Nucleus accumbens (tissue), 56 donors: ENCODE measurements at places on chromosomes 11 and 22.

GRCh38 chr22:26643418-26644100 is 13.8 kb upstream of the MIAT start:
- no peak for DNase-seq

GRCh38 chr11:17898782-17899181 is 114.1 kb downstream of the SERGEF start:
- no peak for DNase-seq

DNA sequence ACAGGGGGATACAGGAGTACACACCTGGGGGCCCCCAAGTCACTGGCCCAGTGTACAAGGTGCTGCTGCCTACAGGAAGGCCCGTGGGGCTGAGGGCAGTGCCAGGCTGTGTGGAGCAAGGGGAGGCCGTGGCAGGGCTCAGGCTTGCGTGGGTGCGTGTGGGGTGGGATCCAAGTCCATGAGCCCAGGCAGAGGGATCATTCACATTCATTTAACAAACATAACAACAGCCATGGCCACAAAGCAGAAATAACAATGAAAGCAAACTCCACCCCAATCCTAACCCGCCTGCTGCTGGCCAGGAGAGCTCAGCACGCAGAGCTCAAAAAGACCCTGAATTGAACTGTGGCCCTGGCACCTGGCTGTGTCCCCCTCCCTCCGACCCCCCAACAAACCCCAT is 17.0 kb upstream of the SCGB1A1 start:
- no peak for DNase-seq

DNA sequence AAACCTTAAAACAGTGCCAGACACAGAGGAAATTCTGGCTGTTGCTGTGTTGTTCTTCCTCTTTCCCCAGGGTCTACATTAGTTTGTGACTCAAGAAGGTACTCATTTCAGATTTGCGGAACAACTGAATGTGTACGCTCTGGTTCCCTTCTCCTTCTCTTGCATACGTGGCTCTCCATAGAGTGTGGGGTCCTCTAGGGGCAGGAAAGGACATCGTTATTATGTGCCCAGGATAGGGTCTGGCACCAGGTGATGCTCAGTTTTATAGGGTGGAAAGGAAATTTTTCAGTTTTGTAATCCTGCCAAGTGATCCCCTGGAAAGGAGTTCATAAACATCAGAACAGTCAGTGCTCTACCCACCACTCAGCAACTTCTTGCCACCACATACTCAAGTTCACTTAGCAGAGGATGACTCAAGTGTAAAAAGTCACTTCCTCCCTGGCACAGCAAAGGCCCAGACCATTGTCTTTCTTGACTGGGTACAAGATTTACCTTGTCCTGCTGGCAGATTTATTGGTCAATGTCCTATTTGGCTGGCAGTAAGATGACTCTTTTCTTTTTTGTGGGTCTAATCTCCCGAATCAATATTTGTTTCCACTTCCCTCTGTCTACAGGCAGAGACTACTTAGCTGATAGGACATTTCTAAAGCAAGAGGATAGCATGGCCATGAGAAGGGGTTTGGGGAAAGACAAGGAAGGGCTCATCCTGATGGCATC is 246.0 kb upstream of the TENM4 start:
- no peak for DNase-seq

DNA sequence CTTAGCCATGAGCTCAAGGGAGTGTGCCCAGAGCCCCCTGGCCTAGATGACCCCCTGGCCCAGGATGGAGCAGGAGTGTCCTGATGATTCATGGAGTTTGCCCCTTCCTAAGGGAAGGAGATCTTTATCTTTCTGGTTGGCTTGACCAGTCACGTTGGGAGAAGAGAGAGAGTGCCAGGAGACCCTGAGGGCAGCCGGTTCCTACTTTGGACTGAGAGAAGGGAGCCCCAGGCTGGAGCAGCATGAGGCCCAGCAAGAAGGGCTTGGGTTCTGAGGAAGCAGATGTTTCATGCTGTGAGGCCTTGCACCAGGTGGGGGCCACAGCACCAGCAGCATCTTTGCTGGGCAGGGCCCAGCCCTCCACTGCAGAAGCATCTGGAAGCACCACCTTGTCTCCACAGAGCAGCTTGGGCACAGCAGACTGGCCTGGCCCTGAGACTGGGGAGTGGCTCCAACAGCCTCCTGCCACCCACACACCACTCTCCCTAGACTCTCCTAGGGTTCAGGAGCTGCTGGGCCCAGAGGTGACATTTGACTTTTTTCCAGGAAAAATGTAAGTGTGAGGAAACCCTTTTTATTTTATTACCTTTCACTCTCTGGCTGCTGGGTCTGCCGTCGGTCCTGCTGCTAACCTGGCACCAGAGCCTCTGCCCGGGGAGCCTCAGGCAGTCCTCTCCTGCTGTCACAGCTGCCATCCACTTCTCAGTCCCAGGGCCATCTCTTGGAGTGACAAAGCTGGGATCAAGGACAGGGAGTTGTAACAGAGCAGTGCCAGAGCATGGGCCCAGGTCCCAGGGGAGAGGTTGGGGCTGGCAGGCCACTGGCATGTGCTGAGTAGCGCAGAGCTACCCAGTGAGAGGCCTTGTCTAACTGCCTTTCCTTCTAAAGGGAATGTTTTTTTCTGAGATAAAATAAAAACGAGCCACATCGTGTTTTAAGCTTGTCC is 14.3 kb downstream of the ADORA2A start:
- no peak for DNase-seq

DNA sequence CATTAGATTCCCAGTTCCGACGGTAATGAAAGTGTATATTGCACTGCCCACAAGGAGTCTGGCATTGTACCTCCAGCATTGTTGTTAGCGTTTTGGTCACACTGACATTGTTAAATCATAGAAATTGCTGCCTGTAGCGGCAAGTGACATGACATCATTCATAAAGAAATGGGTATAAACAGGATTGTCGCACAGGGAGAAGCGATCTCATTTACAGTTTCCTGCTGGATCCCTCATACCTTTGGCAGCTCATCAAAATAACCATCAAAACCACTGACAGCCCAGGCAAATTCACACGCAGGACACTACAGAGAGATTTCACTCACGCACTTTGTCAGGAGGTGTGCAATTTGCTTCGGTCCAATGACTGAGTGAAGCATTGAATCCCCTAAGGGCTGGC is 3.5 kb downstream of the HTR3B start:
- DNase-seq = no peak

DNA sequence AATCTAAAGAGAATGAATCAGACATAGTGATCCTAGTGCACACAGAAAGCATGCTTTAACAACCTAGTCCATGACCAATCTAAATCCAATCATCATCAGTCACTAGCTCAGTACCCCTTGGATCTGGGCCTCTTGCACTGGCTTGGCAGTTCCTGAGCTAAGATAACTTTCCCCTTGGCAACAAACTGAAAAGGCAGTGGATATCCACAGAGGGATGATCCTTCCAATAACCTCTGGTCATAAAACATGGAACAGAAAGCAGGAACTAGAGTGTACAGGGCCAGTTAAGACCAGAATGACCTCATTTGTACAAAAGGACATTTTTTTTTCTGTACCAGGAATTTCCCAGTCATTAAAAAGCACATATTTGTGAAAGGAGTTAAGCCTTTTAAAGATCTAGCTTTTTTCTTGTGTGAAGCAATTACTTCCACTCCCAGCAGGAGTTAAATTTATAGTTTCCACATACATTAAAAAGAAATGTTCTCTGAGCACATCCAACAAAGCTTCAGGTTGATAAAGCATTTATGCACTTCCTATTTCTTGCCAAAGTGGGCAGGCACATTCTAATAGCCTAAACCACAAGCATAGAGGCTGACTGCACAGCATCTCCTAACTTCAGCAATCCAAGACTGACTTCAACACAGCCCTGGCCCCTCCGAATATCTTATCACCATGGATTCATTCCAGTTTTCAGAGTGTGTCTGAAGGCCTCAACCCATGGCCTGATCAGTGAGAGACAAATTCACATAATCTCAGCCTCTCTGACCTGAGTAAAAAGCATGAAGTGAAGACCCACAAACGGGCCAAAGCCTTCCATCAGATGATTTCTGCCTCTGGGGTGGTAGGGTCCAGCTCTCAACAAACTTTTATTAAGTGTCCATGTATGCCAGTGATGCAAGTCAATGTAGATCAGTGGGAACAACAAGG is 29.9 kb downstream of the GUCY1A2 start:
- DNase-seq = no peak

- no peak for DNase-seq
Measured at GRCh38 chr11:95616256-95616804, 173.3 kb downstream of the FAM76B start.

- no peak for DNase-seq
Measured at GRCh38 chr11:62547691-62548281, 1.2 kb upstream of the AHNAK start.

DNA sequence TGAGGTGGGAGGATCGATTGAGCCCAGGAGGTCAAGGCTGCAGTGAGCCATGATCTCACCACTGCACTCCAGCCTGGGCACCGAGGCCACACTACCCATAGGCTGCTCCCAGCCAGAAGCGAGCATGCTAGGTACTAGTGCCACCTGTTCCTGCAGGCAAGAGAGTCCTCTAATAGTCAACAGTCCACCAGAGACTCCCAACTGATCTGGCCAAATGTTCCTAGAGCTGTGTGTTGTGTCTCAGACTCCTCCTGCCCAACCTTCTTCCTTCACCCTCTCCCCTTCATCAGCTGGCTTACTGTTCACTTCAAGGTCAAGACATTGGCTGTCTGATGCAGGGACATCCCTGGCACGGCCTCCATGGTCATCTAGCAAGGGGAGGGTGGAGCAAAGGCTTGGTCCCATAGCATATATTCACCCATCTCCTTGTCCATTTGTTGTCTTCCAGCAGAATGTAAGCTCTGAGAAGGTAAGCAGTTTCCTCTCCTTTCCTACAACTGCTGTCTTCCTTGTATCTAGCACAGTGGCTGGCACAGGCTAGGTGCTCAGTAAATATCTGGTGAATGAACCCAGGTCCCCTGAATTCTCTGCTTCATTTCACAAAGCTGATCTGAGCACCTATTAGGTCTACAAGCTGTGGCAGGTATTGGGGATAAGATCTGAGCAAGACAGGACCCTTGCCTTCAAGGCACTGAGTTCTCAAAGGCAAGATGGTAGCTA is 126.2 kb upstream of the SERPIND1 start:
- DNase-seq = no peak

GRCh38 chr11:77472991-77473800 is 698 bp downstream of the PAK1 start:
- peak; percentile 49 for DNase-seq

- DNase-seq = peak; percentile 66
Measured at GRCh38 chr22:45268958-45269844, 15.5 kb upstream of the UPK3A start.

DNA sequence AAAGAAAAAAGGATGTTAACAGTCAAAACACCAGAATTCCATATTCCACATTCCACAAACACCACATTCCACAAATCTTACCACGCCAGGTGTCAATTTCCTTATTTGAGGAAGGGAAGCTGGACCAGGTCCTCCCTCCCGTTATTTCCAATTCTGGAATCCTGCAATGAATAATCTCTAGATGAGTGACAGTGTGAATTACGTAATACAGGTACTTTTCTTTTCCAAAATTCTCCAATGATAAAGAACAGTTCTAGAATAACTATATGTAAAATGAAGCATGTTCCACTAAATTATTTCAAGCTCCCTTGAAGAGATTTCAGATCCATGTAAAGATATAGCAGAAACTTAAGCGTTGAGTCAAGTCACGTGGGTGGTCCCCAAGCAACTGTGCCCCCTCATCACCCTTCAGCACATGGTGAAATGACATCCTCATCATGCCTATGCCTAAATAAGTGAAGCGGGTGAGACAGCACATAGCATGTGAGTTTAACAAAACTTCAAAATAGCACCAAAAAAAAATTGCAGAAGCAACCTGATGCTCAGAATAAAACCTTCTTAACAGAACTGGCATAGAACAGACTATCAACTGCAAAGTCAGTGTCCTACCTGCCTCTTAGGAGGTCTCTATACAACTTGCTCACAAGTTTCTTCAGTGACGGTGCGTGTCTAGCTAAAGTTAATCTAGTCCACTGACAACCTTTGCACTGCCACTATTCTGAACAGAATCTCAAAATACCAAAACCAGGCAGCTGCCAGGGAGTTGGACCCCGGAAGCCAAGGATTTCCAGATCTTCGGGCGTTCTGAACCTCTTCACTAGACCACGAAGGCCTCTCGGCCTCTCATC is 876 bp downstream of the NFRKB start:
- DNase-seq = no peak

- DNase-seq = peak; percentile 27
Measured at GRCh38 chr22:35150183-35151107, 84.5 kb downstream of the ISX start.

GRCh38 chr22:33848251-33848650 is 72.0 kb downstream of the LARGE1 start:
- DNase-seq = no peak

DNA sequence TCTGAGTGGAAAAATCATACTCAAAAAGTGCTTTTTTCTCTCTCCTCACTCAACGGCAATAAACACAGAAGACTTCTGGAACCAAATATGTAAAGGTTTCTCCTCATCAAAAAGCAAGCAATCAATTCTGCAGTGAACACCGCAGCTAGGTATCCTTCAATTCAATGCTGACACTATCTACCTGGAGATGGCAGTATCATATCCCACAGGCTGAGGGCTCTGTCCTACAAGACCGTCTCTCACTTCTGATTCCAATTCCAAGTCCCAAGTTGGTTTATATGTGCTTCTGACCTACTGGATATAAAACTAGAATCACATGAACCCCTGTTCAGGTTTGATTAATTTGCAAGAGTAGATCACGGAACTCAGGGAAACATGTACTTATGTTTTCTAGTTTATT is 59.7 kb upstream of the LUZP2 start:
- no peak for DNase-seq
